ENCODE measurements at places on chromosomes 5 and 9.

- DNase-seq = no peak
Measured at GRCh38 chr5:57539281-57539701, 56.7 kb upstream of the ACTBL2 start.

- no peak for DNase-seq
Measured at GRCh38 chr9:106897236-106897635, 34.3 kb downstream of the ZNF462 start.

GRCh38 chr5:128669803-128670202, 131.8 kb upstream of the FBN2 start:
- DNase-seq = no peak

GRCh38 chr5:151067632-151068432, 13.0 kb downstream of the TNIP1 start:
- no peak for DNase-seq

DNA sequence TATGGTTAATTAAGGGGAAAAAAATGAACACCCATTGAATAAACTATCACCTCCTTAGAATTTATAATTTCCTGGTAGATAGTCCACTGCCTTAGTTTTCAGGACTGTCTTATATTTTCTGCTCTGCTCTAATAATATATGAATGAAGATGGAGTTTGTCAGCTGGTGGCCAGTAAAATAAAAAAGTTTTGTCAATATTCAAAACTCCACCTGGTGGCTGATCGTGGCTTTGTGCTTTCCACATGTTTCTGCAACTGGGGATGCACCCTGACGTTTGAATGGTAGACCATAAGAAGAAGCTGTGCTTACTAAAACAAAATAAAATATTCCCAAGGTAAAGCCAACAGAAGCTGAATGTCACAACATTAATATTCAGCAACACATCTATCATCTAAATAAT, 286.6 kb upstream of the IZUMO3 start:
- no peak for DNase-seq

DNA sequence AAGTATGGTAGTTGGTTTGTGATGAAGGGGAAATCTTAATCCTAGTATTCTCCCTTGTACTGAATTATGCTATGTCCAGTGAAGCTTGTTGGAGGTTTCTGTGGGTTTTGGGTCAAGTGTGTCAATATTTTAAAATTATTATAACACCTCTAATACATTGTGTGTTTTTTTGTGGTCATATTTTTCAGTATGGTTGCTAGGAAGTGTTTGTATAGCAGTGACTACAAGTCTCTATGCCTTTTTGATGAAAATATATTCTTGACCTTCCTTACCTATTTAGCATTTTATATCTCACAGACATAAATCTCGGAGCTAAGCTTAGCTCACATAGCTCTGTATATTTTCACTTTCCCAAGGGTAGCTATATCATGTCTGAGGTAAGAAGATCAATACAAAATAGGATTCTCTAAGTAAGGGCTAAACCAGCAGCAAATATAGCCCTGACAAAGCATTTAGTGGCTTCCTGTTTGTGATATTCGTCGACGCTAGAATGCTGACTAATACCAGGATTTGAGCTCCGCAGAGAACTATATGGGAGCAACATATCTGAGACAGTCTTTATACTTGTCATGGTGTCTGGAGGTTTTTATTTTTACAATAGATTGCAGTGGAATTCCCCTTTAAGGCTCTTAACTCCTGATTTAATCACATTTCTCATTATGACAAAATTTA, 82.3 kb downstream of the MACIR start:
- DNase-seq = no peak

- DNase-seq = no peak
Measured at GRCh38 chr9:462606-463005, 247.9 kb downstream of the DOCK8 start.

DNA sequence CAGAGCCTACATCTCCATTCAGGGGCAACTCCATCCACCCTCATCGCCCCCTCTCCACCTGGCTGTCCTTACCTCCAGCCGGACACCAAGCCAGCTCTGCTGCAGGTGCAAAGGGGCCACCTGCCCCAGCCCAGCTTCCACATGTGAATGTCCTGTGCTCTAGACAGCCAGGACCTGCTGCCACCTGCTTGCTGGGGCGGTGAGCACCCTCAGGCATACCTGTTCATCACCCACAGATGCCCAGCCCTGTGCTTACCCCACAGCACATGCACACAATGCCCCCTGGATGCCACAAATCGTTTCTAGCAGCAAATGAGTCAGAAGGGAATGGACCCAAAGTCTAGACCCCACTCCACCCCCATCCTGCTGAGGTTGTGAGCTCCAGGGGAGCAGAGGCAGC, 13.3 kb upstream of the NKD2 start:
- no peak for DNase-seq

DNA sequence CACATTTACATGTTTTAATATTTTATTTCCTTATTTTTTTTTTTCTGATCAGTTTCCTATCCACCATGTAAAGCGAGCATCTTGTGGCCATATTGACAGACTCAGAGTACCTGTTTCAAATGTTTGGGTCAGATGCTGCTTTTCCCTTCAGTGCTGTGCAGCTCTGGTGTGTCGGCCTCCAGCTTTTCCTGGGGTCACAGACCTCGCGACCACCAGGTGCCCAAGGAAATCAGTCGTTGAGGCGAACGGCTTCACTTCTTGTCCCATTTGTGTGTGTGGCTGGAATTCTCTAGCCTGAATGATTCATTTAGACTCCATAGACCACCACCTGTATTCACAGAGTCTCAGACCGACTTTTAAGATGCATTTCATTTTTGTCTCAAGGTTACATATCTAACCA, 166.9 kb upstream of the SPRY4 start:
- no peak for DNase-seq
